ENCODE measurements at places on chromosomes 2 and 18. TPM values are rescaled to one million over a fixed set of nuclear protein-coding genes. Genes with fewer than 3 reads are reported as not detected.

The HNRNPLL gene
- 17.4 TPM for total RNA-seq

The GAREM2 gene
- total RNA-seq, result 2.5 TPM

The SCN7A gene
- 1.2 TPM for total RNA-seq

The B4GALT6 gene
- total RNA-seq, result 3.0 TPM

The REG1B gene
- total RNA-seq, result 15,174 TPM

The BCL11A gene
- 10.3 TPM for total RNA-seq

The DYNC2LI1 gene
- total RNA-seq, result 3.8 TPM

The TRIB2 gene
- 6.4 TPM for total RNA-seq

The MC4R gene
- not detected for total RNA-seq

The CFC1 gene
- total RNA-seq, result 28.9 TPM

The ATOH8 gene
- 2.7 TPM for total RNA-seq

The UCN gene
- 0.67 TPM for total RNA-seq

Measured in pancreas (tissue), 10 donors.